ENCODE measurements at places on chromosomes 4 and X. TPM values are rescaled to one million over a fixed set of nuclear protein-coding genes. Genes with fewer than 3 reads are reported as not detected.

The GATA1 gene
- total RNA-seq = not detected

The NPY2R gene
- total RNA-seq = not detected

The CXCL13 gene
- not detected for total RNA-seq

The COX7B2 gene
- not detected for total RNA-seq

The CNGA1 gene
- total RNA-seq = not detected

The ATP2B3 gene
- not detected for total RNA-seq

The TLR2 gene
- 2.8 TPM for total RNA-seq

The ADH6 gene
- total RNA-seq = not detected

The IL2RG gene
- total RNA-seq = 0.99 TPM

Data from left ventricle myocardium inferior (tissue), 1 donor.